ENCODE measurements at places on chromosomes 5 and 9. TPM values are rescaled to one million over a fixed set of nuclear protein-coding genes. Genes with fewer than 3 reads are reported as not detected.

Gene DBH
- total RNA-seq = not detected

Gene NOL8
- 21.1 TPM for total RNA-seq

Gene CER1
- not detected for total RNA-seq

Gene FRMPD1
- under 0.01 TPM for total RNA-seq

Gene SLC1A3
- total RNA-seq = 2.7 TPM

Gene DIRAS2
- not detected for total RNA-seq

Gene FST
- total RNA-seq = 127 TPM

Gene PLPPR1
- total RNA-seq = not detected

Gene PDE6A
- not detected for total RNA-seq

Gene CMYA5
- total RNA-seq = 0.09 TPM

Gene TLX3
- not detected for total RNA-seq

Gene LCN15
- total RNA-seq = not detected

Gene C5orf58
- not detected for total RNA-seq

Gene ITK
- not detected for total RNA-seq

Gene B4GALT1
- total RNA-seq = 107 TPM

Gene ADGRV1
- 0.49 TPM for total RNA-seq

Gene DOCK8
- 0.71 TPM for total RNA-seq

Gene IL7R
- total RNA-seq = 1.4 TPM

Gene DMRT2
- 4.0 TPM for total RNA-seq

Gene PNPLA7
- total RNA-seq = 0.28 TPM

Gene SPATA9
- total RNA-seq = 0.28 TPM

Gene GFI1B
- not detected for total RNA-seq

Gene RORB
- total RNA-seq = not detected

Gene EIF4E1B
- total RNA-seq = not detected

Gene PCDHGA2
- total RNA-seq = 0.42 TPM

Gene FBXO10
- 2.9 TPM for total RNA-seq

Gene HAVCR1
- not detected for total RNA-seq

Gene ENHO
- not detected for total RNA-seq

Gene ACO1
- 30.4 TPM for total RNA-seq

Gene LMX1B
- not detected for total RNA-seq

Gene PCDHA1
- 0.14 TPM for total RNA-seq

Gene PHF24
- total RNA-seq = under 0.01 TPM

Gene WNT8A
- total RNA-seq = not detected

Gene FOXD1
- total RNA-seq = 3.0 TPM

Gene GCNT4
- 3.1 TPM for total RNA-seq

Gene BARHL1
- not detected for total RNA-seq

Gene LHX3
- total RNA-seq = not detected

Data from airway epithelial cell (primary cell).